ENCODE measurements at places on chromosomes 12 and 14. TPM values are rescaled to one million over a fixed set of nuclear protein-coding genes. Genes with fewer than 3 reads are reported as not detected.

- no peak for DNase-seq
These were observed 6.7 kb upstream of the CACNA2D4 start for GRCh38 chr12:1924996-1925683.

DNA sequence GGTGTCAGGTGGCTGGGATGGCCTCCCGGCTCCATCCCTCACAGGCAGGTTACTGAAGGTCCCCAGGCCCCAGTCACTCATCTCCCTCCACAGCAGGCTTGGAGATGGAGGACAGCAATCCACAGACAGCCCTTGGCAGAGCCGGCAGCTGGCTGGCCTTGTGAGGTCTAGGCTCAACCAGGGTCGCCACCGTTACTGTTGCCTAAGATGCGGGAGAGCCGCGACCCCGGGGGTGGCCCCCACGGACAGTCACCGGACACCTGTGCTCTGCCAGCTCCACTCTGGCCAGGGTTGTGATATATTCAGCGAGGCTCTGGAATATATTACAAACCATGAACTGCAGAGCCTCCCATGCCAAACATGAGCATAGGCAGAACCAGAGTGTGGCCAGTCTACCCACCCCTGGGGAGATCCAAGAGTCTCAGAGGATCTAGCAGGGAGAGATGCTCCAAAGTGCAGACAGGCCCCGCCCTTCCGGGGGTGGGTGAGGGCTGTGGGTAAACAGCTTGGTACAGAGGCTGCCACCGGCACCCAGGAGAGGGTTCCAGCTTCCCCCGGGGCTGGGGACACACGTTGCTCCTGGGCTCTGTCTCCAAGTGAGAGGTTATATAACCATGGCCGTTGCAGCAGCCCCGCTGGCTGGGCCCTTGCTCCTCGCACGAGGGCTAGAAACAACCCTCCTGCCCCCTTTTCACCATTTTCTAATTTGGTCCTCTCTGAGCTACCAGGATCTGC is 55.9 kb upstream of the DIO3 start:
- DNase-seq, result no peak

- DNase-seq, result no peak
These were observed 3.0 kb downstream of the PLEKHH1 start for GRCh38 chr14:67536087-67536486.

DNA sequence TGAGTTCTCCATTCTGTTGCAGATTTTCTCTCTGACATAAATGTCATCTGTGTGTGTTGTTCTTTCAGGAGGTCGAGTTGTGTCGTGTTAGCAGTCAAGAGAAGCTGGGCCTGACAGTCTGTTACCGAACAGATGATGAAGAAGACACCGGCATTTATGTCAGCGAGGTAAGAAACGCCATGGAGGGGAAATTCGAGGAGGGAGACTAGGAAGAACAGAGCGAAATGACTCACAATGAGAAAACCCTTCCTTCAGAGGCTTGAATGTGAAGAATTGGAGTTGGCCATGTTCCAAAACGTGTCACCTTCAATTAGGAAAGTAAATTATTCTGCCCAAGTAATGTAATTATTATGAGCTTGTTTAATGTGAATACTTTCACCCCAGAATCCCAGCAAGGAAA is 364.5 kb downstream of the PDZRN4 start:
- DNase-seq, result no peak

DNA sequence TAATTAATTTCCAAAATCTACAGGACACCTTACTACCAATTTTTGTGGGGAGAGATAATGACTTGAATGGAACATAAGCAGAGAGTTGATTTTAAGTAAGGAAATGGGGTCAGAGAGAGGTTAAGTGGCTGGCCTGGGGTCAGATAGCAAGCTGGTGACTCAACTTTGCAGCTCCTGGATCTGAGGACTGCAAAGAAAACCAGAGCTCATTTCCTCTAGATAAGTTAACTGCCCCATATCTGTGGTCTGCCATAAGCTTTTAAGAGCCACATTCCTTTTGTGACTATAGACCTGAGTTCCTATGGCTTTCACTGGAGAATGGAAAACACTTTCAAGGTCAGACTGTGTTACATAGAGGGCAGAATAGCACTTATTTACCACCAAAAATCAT is 201.2 kb upstream of the PRICKLE1 start:
- no peak for DNase-seq

Gene LHX5
- total RNA-seq, result not detected

GRCh38 chr14:105849933-105850626 is 323.7 kb downstream of the TMEM121 start:
- no peak for DNase-seq

Gene AEBP2
- total RNA-seq, result 43.9 TPM

GRCh38 chr12:19005257-19005801 is 124.2 kb upstream of the PLEKHA5 start:
- no peak for DNase-seq

- no peak for DNase-seq
These were observed 29.8 kb downstream of the YY1 start for GRCh38 chr14:100268591-100269207.

Gene NGB
- not detected for total RNA-seq

DNA sequence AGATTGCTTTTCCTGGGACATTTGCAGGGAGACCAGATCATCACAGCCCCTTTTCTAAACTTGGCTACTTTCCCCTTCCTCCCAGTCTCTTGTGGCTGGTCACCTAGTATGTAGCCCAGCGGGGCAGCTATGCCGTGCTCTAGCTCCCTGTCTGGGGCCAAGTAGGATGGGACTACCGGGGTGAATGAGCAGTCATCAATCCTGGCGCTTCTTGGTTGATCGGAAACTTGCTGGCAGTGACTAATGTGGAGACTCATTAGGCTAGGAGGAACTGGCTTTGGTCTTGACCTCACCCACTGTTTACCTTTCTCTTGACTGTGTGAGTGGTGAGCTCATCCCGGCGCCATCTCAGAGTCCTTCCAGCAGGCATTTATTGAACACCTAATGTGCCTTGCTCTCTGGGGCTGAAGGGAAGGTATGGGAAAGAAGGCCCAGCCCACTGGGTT is 15.9 kb downstream of the PLEKHG3 start:
- no peak for DNase-seq

Gene GPR65
- total RNA-seq, result 0.41 TPM

DNA sequence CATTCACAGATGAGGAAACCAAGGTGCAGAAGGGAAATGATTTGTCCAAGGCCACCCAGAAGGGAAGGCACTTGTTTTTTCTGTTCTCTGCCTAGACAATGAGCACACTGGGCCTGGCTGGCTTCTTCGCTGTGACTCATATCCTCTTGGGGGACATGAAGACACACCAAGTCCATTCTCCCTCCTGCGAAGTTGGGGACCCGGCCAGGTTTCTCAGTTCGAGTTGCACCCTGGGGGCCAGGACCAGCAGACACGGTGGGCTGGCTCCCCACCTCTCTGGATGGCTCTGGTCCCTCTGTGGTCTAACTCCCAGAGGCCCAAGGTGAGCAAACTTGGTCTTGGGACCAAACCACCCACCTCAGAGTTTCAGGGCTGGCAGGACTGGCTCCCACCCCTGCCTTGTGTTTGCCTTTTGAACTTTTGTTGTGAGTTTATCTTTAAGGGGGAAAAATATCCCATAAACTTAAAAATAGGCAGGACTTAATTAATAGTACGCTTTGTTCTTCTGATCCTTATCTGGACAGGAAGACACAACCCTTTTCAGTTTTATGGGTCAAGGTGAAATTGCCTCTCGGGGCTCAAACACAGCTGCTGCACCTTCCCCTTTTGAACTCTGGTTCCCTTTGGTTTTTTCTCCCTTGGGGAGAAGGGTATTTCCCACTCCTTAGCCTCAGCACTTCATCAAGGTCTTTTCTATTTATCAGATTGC is 9.0 kb upstream of the MLEC start:
- no peak for DNase-seq

DNA sequence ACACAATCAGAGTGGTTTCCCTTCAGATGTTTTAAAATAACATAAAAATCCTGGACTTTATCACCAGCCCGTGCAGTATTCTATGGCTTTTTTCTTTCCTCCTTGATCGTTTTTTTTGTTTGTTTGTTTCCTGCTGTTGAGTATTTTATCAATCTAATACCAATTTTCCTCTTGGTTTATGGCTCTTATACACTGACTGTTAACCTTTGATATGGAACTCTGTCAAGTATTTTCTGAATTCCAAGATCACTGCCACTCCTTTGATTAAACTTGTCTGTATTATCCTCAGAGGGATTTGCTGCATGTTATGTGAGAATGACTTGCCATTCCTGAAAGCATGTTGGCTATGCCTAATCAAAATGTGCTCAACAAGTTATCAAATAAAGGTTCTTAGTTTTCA is 88.4 kb downstream of the PELI2 start:
- no peak for DNase-seq

DNA sequence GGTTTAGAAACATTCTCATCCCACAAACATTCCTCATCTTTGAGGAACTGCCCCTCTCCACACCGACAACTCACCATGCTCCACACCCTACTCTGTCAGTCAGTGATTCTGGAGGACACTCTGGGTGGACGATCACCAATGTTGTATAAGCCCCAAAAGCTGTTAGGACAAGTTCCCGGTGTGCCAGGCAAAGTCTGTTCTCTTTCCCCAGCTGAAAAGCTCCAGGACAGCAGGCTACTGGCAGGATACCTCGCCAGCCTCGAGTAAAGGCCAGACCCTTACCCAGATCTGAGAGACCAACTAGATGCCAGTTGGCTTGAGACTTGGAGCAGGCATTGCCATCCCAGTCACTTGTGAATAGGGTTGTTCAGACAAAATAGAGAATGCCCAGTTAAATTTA is 12.0 kb downstream of the KRT5 start:
- no peak for DNase-seq

- no peak for DNase-seq
These were observed 347.9 kb downstream of the BCAT1 start for GRCh38 chr12:24600996-24601395.

DNA sequence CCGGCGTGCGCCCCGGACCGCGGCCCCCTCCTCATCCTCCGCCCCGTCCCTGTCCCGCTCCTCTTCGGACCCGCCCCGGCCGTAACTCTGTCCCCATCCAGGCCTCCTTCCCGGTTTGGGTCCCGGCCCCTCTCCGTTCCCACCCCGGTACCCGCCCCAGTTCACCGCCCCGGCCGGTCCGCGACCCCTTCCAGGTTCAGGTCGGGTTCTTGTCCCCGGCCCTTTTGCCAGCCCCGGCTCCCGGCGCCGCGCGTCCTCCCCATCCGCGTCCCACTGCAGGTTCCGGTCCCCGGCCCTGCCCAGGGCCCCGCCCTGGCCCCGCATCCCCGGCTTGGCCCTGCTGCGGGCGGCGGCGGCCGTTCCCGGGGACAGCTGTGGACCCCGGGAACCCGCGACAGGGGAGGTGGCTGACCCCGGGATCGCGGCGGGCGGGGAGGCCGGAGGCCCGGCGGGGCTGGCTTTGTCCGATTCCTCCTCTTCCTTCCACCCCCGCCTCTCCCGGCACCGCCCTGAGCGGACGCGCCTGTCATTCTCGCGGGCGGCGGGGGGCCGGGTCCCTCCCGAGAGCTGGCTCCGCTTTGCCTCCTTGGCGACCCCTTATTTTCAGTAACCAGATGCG is 601 bp downstream of the KLC1 start:
- peak; percentile 61 for DNase-seq

DNA sequence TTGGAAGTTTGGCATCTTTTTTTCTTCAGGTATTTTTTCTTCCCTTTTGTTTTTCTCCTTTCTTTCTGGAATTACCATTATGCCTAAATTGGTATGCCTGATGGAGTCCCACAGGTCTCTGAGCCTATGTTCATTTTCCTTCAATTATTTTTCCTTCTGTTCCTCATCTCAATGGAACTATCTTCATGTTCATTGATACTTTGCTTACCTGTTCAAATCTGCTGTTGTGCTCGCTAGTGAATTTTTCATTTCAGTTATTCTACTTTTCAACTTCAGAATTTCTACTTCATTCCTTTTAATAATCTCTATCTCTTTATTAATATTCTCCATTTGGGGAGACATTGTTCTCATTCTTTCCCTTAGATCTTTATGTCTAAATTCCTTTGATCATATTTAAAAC is 15.4 kb upstream of the USP30 start:
- no peak for DNase-seq

- DNase-seq, result peak; percentile 35
These were observed 9.2 kb upstream of the HIP1R start for GRCh38 chr12:122825773-122826724.

GRCh38 chr14:84144166-84144565 is 1385.8 kb upstream of the FLRT2 start:
- no peak for DNase-seq

- no peak for DNase-seq
These were observed 67.6 kb downstream of the AACS start for GRCh38 chr12:125132698-125133400.

DNA sequence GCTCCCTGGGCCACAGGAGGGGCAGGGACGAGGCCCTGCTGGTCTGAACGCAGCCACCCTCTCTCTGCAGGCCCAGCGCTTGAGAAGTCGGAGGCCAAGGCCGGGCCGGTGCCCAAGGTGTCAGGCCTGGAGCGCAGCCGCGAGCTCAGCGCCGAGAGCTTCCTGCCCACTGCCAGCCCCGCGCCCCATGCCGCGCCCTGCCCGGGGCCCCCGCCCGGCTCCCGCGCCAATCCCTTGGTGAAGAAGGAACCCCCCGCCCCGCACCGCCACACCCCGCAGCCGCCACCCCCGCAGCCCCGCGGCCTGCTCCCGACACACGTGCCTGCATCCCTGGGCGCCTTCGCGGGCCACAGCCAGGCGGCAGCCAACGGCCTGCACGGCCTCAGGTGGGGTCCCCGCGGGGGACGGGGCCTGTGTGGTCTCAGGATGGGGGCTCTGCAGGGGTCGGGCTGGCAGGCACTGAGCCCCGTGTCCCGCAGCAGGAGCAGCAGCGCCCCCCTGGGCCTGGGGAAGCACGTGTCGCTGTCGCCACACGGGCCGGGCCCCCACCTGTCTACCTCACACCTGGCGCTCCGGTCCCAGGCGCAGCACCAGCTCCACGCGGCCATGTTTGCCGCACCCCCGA is 40.4 kb downstream of the LRCOL1 start:
- DNase-seq, result no peak

DNA sequence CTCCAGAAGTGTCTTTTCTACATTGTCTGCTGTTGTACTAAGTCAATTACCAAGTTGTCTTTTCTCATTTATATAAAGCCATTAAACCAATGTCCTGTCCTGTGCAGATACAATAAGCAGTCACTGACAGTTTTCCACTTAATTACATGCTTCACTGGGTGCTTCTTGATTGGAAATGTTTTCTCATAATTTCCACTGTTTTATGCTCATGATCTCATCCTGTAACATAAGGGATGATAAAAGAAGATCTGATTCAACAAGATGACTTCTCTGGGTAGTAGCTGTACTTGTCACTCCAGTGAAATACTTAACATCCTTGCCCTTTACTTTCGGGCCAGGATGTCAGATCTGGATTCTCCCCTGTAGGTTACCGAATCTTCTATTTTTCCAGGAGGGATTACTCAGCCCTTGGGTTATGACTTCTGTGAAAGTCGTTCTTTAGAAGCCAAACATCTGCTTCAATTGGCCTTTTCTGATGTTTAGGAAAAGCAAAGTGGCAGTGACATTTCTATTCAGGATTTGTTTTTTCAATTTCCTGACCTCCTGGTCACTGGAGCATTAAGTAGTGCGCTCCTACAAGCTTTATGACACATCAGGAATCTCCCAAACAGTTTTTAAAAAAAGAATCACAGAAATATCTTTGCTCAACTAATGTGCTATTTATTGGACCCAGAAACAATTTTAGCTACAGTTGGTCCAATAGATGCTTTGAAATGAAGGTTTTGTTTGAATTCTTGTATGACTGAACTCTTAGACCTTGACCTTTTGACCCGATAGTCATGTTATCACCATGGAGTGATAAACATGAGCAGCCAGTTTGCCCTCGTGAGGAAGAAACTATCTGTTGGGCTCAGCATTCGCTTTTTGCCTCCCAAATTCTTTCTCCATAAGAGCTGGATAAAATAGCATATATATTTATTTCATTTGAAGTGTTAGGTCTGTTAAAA is 234.5 kb upstream of the SSTR1 start:
- DNase-seq, result no peak

Gene CLEC1B
- total RNA-seq, result not detected

GRCh38 chr12:6638305-6638704 is 2.5 kb upstream of the LPAR5 start:
- DNase-seq, result no peak

Data from tongue (tissue), 3 donors.